T-helper 17 cell (primary cell): ENCODE measurements at places on chromosomes 12 and 14.
A peak's percentile ranks its signal among the peaks of the same experiment; 100 is the strongest.

GRCh38 chr14:30138567-30138966 lies 210.9 kb upstream of the PRKD1 start:
- no peaks in the 10 kb centered on the region for H3K4me1 ChIP-seq

DNA sequence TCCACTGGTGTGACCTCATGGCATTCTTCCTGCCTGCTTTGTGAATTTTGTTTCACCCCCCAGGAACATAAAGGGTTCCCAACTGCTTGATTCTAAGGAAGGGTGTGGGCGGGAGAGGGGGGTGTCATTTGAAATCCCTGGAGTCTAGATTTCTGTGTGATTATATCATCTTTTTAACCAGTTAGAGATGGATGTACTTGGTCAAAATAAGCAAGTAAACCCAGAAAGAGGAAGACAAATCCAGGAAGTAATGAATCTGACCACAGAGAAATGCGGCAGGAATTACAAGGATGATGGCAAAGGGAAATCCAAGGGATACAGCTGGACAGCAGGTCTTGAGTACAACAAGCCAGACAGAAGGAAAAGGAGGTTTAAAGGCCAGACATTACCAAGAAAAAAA lies 38.9 kb downstream of the DMAC2L start:
- no peak overlapping the region for H3K4me3 ChIP-seq
- H3K27me3 ChIP-seq: no peaks in the 10 kb centered on the region
- peaks cover 16% of the 10 kb centered on the region for H3K4me1 ChIP-seq
- H3K27ac ChIP-seq: no peak overlapping the region
- no peak for DNase-seq
- peaks cover 16% of the 10 kb centered on the region for H3K36me3 ChIP-seq

DNA sequence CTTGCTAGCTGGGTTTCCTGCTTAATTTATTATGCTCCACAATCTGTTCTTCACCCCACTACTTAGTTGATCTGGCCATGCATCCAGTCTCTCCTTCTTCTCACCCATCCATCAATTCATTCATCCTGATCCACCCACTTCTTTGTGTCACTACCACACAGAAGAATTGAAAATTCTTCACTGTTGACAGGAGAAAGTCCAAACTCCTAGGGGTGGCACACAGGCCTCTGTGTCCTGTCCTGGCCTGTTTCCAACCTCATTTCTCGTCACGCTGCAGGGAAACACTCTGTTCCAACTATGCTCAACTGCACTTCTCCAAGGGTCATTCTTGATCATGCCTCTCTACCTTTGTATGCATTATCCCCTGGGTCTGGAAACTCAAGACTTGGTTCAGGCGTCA lies 10.6 kb upstream of the KRT83 start:
- H3K4me1 ChIP-seq: peaks cover 10% of the 10 kb centered on the region
- no peak overlapping the region for H3K4me3 ChIP-seq
- DNase-seq: no peak
- no peak overlapping the region for H3K27ac ChIP-seq

- peak overlapping the region; percentile 80 for H3K4me3 ChIP-seq
- no peaks in the 10 kb centered on the region for H3K27me3 ChIP-seq
- no peaks in the 10 kb centered on the region for H3K36me3 ChIP-seq
Measured at GRCh38 chr14:94011795-94012194, 14.3 kb upstream of the OTUB2 start.
